ENCODE measurements at places on chromosomes 1 and 21.

GRCh38 chr1:42316292-42316691 lies 18.7 kb downstream of the FOXJ3 start:
- DNase-seq: no peak

GRCh38 chr1:24865168-24865567 lies 64.9 kb downstream of the RUNX3 start:
- DNase-seq: no peak

- no peak for DNase-seq
These were observed 50.1 kb upstream of the ERRFI1 start for GRCh38 chr1:8076176-8076575.

DNA sequence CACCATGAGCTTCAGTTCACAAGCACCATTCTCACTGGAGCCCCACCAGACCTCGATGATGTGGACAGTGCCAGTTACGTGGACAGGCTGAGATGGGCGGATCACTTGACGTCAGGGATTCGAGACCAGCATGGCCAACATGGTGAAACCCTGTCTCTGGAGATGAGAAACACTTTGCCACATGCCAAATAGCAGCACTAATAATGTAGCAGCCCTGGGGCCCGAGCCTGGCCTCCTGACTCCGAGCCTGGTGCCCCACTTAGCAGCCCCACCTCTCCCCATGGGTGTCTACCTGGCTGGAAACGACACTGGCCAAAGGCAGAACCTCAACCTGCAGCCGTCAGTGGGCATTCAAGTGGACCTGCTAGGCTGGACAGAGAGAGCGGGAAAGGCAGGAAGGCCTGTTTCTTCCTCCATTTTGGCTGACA lies 129.1 kb downstream of the TOMM20 start:
- no peak for DNase-seq

- DNase-seq: no peak
These were observed 67.6 kb downstream of the FHAD1 start for GRCh38 chr1:15314328-15315281.

- DNase-seq: no peak
These were observed 29.6 kb upstream of the AGL start for GRCh38 chr1:99820546-99820945.

- peak; percentile 60 for DNase-seq
These were observed 206.1 kb downstream of the KAZN start for GRCh38 chr1:14804626-14805025.

- no peak for DNase-seq
These were observed 235.8 kb upstream of the C1orf105 start for GRCh38 chr1:172184506-172185191.

DNA sequence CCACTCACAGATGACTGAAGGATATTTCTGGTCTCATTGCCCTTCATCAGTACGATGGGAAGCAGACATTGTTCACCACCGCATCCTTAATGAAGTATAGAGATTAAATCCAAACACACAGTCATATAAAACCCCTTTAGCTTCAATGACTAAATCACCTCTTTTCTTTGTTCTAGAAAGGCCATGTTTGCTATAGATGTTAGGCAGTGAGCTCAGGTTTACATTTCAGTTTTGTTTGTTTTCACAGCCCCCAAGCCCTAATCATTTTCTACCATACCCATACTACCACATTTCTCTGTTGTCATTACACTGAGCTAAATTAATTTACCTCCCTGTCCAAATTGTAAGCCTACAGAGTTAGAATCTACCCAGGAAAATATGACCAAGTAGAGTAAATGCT lies 385.1 kb downstream of the NTNG1 start:
- no peak for DNase-seq

All from hematopoietic multipotent progenitor cell treated with erythropoietin and hydrocortisone succinate and interleukin-3 and kit ligand, for 8 days (in vitro differentiated cells).